ENCODE measurements at places on chromosomes 4 and X. TPM values are rescaled to one million over a fixed set of nuclear protein-coding genes. Genes with fewer than 3 reads are reported as not detected.

The AGTR2 gene
- not detected for total RNA-seq

GRCh38 chr4:33107814-33108213 is 2387.6 kb downstream of the PCDH7 start:
- no peak overlapping the region for H3K27ac ChIP-seq
- H3K4me1 ChIP-seq = no peaks in the 10 kb centered on the region
- no peaks in the 10 kb centered on the region for H3K36me3 ChIP-seq
- H3K4me3 ChIP-seq = no peak overlapping the region
- no peak for DNase-seq

- no peak overlapping the region for H3K27ac ChIP-seq
- no peaks in the 10 kb centered on the region for H3K36me3 ChIP-seq
- H3K4me3 ChIP-seq = no peak overlapping the region
- no peak for DNase-seq
- H3K4me1 ChIP-seq = peaks cover 2% of the 10 kb centered on the region
Measured at GRCh38 chr4:145552181-145552822, 66.9 kb upstream of the MMAA start.

The UBE2A gene
- 70.9 TPM for total RNA-seq

The FGFBP2 gene
- 0.59 TPM for total RNA-seq

DNA sequence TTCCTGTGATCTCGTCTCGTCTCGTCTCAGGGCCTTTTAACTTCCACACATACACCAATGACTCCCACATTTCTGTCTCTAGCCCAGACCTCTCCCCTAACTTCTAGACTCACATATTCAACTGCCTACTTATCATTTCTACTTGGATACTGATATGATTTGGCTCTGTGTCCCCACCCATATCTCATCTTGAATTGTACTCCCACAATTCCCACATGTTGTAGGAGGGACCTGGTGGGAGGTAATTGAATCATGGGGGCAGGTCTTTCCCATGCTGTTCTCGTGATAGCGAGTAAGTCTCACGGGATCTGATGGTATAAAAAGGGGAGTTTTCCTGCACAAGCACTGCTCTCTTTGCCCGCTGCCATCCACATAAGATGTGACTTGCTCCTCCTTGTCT is 8.9 kb downstream of the PHKA2 start:
- no peak for DNase-seq
- no peaks in the 10 kb centered on the region for H3K36me3 ChIP-seq
- H3K27me3 ChIP-seq = no peaks in the 10 kb centered on the region
- no peak overlapping the region for H3K4me3 ChIP-seq
- H3K27ac ChIP-seq = no peak overlapping the region

GRCh38 chr4:168585168-168586091 is 88.6 kb downstream of the PALLD start:
- H3K36me3 ChIP-seq = no peaks in the 10 kb centered on the region
- no peak overlapping the region for H3K4me3 ChIP-seq
- H3K27me3 ChIP-seq = no peaks in the 10 kb centered on the region
- H3K27ac ChIP-seq = no peak overlapping the region
- no peaks in the 10 kb centered on the region for H3K4me1 ChIP-seq

The ZNF711 gene
- total RNA-seq = 7.0 TPM

- H3K27ac ChIP-seq = no peak overlapping the region
- H3K36me3 ChIP-seq = no peaks in the 10 kb centered on the region
- no peak for DNase-seq
- H3K4me3 ChIP-seq = no peak overlapping the region
- H3K4me1 ChIP-seq = no peaks in the 10 kb centered on the region
- H3K27me3 ChIP-seq = no peaks in the 10 kb centered on the region
Measured at GRCh38 chr4:164251257-164251656, 502.7 kb upstream of the SMIM31 start.

The S100G gene
- total RNA-seq = not detected

- H3K27me3 ChIP-seq = no peaks in the 10 kb centered on the region
- H3K4me1 ChIP-seq = no peaks in the 10 kb centered on the region
- DNase-seq = no peak
- no peak overlapping the region for H3K27ac ChIP-seq
Measured at GRCh38 chr4:40986375-40986774, 228.0 kb downstream of the APBB2 start.

The SMARCA1 gene
- 0.73 TPM for total RNA-seq

- no peak overlapping the region for H3K27ac ChIP-seq
- DNase-seq = no peak
- H3K4me1 ChIP-seq = peaks cover 17% of the 10 kb centered on the region
- no peak overlapping the region for H3K4me3 ChIP-seq
Measured at GRCh38 chr4:82380344-82380743, 6.6 kb upstream of the HNRNPD start.

GRCh38 chr4:44845309-44845708 is 119.0 kb upstream of the GNPDA2 start:
- no peak overlapping the region for H3K4me3 ChIP-seq
- no peaks in the 10 kb centered on the region for H3K27me3 ChIP-seq
- no peak for DNase-seq
- no peak overlapping the region for H3K27ac ChIP-seq

- peaks cover 5% of the 10 kb centered on the region for H3K27me3 ChIP-seq
- no peak for DNase-seq
- H3K4me3 ChIP-seq = no peak overlapping the region
- H3K4me1 ChIP-seq = no peaks in the 10 kb centered on the region
Measured at GRCh38 chr4:138852681-138853080, 162.9 kb upstream of the NOCT start.

DNA sequence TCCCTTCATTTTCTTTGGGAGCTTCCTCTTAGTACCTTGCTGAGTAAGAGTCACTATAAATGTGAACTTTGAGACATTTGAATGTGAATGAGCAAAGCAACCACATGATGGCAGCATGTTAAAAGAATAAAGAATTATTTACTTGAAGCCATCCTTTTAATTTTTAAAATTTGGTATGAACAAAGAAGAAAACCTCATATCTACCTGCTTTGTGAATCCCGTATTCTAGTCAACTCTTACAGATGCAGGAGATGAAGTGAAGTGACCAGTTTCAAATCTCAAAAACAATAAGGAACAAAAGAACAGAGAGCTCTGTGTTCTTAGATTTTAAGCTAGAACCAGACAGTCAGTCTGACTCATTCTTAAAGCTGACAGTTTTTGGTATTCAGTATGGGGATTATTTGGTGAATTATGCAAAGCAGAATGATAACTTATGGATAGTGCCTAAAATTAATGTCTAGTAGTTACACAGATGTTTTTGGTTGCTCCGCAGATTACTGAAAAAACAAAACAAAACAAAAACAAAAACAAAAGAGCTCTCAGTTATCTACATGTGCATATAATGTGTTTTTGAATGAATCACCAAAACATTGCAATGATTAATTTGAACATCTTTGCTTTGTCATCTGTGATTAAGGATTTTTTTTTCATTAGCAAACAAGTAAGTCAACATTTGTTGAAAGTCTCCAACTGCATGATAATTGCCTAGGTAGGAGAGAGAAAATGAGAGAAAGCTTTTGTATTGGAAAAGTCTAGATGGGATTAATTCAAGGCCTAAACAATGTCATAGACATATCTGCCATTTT is 48.2 kb upstream of the H2AZ1 start:
- no peak for DNase-seq
- H3K4me1 ChIP-seq = no peaks in the 10 kb centered on the region
- H3K27ac ChIP-seq = no peak overlapping the region
- no peak overlapping the region for H3K4me3 ChIP-seq

- H3K4me3 ChIP-seq = no peak overlapping the region
- H3K27me3 ChIP-seq = no peaks in the 10 kb centered on the region
- no peaks in the 10 kb centered on the region for H3K4me1 ChIP-seq
- no peak overlapping the region for H3K27ac ChIP-seq
- no peaks in the 10 kb centered on the region for H3K36me3 ChIP-seq
- no peak for DNase-seq
Measured at GRCh38 chr4:62948108-62948507, 1461.1 kb downstream of the TECRL start.

- H3K36me3 ChIP-seq = no peaks in the 10 kb centered on the region
- H3K4me1 ChIP-seq = peaks cover 11% of the 10 kb centered on the region
- H3K4me3 ChIP-seq = no peak overlapping the region
- no peak for DNase-seq
- no peak overlapping the region for H3K27ac ChIP-seq
- no peaks in the 10 kb centered on the region for H3K27me3 ChIP-seq
Measured at GRCh38 chrX:23819385-23820234, 36.6 kb downstream of the SAT1 start.

The TAB3 gene
- 26.5 TPM for total RNA-seq

DNA sequence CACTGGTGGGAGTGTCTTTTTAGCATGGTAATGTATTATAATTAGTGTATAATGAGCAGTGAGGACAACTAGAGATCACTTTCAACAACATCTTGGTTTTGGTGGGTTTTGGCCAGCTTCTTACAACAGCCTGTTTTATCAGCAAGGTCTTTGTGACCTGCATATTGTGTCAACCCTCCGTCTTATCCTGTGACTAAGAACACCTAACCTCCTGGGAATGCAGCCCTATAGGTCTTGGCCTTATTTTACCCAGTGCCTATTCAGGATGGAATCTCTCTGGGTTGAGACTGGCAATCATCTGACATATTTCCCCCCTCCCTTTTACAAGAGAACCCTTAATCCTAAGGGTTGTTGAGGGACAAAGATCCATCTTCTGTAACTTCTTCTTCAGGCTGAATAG is 21.9 kb upstream of the ADH4 start:
- no peak for DNase-seq
- no peaks in the 10 kb centered on the region for H3K4me1 ChIP-seq
- no peaks in the 10 kb centered on the region for H3K27me3 ChIP-seq
- H3K4me3 ChIP-seq = no peak overlapping the region
- no peak overlapping the region for H3K27ac ChIP-seq

DNA sequence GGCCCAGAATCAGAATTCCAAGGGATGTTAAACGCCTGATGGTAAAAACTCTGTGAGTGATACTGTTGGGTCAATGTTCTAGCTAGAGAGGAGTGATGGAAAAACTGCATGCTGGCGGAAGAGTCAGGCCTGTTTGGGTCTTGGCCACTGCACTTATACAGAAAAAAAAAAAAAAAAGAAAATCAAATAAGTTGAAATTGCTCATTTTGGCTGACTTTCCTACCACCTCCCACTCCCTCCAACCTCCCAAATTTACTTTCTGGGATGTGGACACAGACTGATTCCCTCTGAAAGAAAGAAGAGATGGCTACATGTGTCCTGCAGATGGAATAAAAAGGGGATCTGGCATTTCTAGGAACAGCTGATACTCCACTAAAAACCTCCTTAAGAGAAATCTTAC is 234.1 kb upstream of the GIMD1 start:
- DNase-seq = no peak
- H3K27ac ChIP-seq = no peak overlapping the region
- no peaks in the 10 kb centered on the region for H3K27me3 ChIP-seq
- H3K4me1 ChIP-seq = no peaks in the 10 kb centered on the region
- H3K4me3 ChIP-seq = no peak overlapping the region

GRCh38 chrX:65994519-65995506 is 45.1 kb downstream of the VSIG4 start:
- no peak overlapping the region for H3K27ac ChIP-seq
- H3K4me3 ChIP-seq = no peak overlapping the region
- peaks cover 9% of the 10 kb centered on the region for H3K4me1 ChIP-seq
- no peaks in the 10 kb centered on the region for H3K36me3 ChIP-seq

GRCh38 chr4:151489462-151490203 is 80.7 kb downstream of the FHIP1A start:
- H3K27me3 ChIP-seq = no peaks in the 10 kb centered on the region
- H3K27ac ChIP-seq = no peak overlapping the region
- H3K36me3 ChIP-seq = no peaks in the 10 kb centered on the region
- no peak overlapping the region for H3K4me3 ChIP-seq
- H3K4me1 ChIP-seq = no peaks in the 10 kb centered on the region

- DNase-seq = no peak
- H3K27ac ChIP-seq = no peak overlapping the region
- H3K4me3 ChIP-seq = no peak overlapping the region
- H3K4me1 ChIP-seq = no peaks in the 10 kb centered on the region
Measured at GRCh38 chr4:157984285-157984911, 188.4 kb downstream of the GASK1B start.

The ITIH6 gene
- total RNA-seq = not detected

DNA sequence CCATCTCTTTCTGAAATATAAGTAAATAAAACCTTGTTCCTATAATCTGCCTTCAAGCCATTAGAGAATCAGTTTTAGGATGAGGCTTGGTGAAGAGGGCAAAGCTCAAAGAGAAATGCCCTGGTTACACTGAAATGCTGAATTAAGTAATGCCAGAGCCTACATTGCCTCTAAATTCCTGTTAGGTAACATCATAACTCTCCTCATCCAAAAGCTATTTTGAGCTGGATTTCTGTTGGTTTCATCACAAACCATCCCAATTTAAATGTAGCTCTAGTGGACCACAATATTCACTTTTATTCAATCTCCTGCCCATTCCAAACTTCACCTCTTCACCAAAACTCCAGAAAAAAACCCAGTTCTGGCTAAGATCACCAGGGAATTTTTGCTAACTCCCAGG is 1319.7 kb upstream of the TENM3 start:
- no peak overlapping the region for H3K4me3 ChIP-seq
- H3K4me1 ChIP-seq = no peaks in the 10 kb centered on the region
- DNase-seq = no peak
- H3K27me3 ChIP-seq = no peaks in the 10 kb centered on the region

The GPR34 gene
- not detected for total RNA-seq

GRCh38 chrX:148811236-148811635 is 310.8 kb downstream of the AFF2 start:
- H3K27me3 ChIP-seq = no peaks in the 10 kb centered on the region
- H3K4me1 ChIP-seq = no peaks in the 10 kb centered on the region
- H3K36me3 ChIP-seq = no peaks in the 10 kb centered on the region

DNA sequence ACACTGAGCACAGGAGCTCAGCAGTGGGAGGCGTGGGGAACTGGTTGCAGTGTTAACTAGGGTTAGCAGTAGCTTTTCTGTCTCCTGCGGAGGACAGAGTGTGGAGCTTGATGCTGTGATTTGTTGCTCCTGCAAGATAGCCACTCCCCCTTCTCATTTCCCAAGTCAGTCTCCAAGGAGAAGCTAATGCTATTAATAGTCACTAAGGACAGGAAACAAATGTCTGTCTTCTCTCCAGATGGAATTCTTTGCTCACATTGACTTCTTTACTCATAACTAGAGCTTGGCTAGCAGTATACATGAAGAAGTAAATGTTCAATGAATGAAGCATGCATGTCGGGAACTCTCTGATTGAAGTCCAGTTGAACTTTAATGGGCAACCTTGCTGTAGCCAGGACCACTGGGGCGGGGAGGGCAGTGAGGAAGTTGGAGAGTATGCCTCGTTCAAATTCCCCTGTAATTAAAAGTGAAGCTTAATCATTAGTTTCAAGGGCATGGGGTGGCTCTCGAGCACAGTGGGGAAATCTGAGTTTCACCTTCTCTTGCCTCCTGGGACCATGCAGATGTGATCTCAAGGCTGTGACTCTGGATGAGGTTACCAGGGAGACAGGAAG is 156.6 kb upstream of the SCML1 start:
- DNase-seq = no peak
- no peaks in the 10 kb centered on the region for H3K36me3 ChIP-seq

- peak overlapping the region; percentile 80 for H3K27ac ChIP-seq
- no peaks in the 10 kb centered on the region for H3K27me3 ChIP-seq
- no peak overlapping the region for H3K4me3 ChIP-seq
- H3K36me3 ChIP-seq = no peaks in the 10 kb centered on the region
Measured at GRCh38 chr4:163492951-163493504, 1.5 kb upstream of the TMA16 start.

The PDCL2 gene
- total RNA-seq = not detected

Data from B cell (primary cell).